ENCODE measurements at places on chromosomes 6 and 20. TPM values are rescaled to one million over a fixed set of nuclear protein-coding genes. Genes with fewer than 3 reads are reported as not detected.

Gene FAM217B
- 15.5 TPM for total RNA-seq

DNA sequence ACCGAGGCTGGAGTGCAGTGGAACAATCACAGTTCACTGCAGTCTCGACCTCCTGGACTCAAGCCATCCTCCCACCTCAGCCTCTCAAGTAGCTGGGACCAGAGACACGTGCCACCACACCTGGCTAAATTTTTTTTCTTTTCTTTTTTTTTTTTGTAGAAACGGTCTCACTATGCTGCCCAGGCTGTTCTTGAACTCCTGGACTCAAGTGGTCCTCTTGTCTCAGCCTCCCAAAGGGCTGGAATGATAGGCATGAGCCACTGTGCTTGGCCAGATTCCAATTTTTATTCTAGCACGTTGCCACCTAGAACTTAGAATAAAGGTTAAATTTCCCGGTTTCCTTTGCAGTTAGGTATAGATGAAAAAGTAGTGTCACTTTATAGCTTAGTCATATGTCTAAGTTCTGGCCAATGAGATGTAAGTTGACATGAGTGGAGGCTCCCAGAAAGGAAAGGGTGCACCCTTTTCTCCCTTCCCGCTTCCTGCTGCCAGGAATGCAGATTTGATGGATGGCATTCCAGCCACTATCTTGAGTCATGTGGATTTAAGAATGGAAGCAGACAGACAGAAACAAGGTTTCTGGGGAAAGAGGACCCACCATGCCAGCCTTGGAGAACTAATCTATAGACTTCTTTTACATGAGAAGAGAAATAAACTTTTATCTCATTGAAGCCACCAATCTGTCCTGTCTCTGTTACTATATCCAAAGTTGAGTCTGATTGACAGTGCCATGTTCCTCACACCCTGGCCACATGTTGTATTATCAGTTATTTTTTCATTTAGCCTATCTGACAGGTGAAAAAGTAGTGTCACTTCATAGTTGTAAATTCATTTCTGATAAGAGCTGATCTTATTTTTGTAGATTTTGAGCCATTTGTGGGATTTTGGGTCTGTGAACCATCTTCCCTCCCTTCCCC lies 60.6 kb upstream of the NCOA3 start:
- no peak for DNase-seq
- no peaks in the 10 kb centered on the region for H3K36me3 ChIP-seq
- H3K27me3 ChIP-seq, result no peaks in the 10 kb centered on the region
- H3K4me3 ChIP-seq, result no peak overlapping the region

Gene SPDEF
- 0.19 TPM for total RNA-seq

Gene RBBP8NL
- total RNA-seq, result 0.13 TPM

DNA sequence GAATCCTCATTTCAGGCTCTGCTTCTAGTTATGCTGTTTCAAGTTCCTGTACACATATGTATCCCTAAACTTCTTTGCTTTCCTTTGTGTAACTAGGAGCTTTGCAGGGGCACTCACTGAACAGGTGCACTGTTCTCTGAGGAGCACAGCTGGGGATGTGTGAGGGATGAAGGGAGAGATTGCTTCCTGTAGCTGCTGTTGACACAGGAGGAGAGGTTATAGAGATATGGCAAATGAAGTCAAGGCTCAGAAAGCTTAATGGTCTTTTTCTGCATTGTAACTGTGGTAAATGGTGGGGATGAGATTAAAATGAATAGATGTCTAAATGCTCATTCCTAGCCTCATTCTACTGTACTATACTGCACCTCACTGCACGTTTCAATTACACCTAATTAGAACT lies 454.3 kb downstream of the BTBD3 start:
- H3K4me3 ChIP-seq, result no peak overlapping the region
- no peaks in the 10 kb centered on the region for H3K4me1 ChIP-seq
- H3K27ac ChIP-seq, result no peak overlapping the region
- H3K36me3 ChIP-seq, result no peaks in the 10 kb centered on the region

DNA sequence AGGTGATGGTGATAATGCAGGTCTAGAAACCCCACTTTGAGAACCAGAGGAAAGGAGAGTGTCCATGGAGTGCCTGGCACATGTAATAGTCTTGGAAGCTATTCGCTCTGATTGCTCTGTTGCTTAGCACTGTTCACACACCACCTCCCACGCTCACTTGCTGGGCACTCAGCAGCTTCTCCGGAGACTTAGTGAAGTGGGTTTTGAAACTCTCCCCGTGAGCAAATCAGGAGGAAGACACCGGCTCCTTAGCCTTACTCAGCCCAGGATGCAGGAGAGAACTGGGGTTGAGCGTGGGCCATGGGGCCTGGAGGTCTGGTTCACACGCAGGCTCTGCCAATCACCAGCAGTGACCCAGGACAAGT lies 22.2 kb downstream of the BMP7 start:
- H3K27me3 ChIP-seq, result no peaks in the 10 kb centered on the region
- H3K4me3 ChIP-seq, result no peak overlapping the region
- no peaks in the 10 kb centered on the region for H3K36me3 ChIP-seq
- no peak overlapping the region for H3K27ac ChIP-seq
- H3K4me1 ChIP-seq, result no peaks in the 10 kb centered on the region

Gene RTF2
- 75.1 TPM for total RNA-seq

DNA sequence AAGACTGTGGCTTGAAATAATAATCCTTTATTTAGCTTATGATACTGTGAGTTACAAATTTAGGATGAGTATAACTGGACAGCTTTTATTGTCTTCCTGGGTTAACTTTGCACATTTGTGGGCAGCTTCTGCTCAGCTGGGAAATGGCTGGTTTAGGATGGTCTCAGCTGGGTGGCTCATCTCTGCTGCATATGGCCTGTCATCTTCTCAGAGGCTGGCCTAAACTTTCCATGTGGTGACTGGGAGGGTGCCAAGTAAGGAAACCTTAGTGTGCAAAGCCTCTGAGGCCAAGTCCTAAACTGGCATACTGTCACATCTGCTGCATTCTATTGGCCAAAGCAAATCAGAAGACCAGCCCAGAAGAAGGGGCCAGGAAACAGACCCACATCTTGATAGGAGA lies 40.2 kb downstream of the BTBD3 start:
- H3K27me3 ChIP-seq, result no peaks in the 10 kb centered on the region
- no peak for DNase-seq
- H3K27ac ChIP-seq, result no peak overlapping the region

DNA sequence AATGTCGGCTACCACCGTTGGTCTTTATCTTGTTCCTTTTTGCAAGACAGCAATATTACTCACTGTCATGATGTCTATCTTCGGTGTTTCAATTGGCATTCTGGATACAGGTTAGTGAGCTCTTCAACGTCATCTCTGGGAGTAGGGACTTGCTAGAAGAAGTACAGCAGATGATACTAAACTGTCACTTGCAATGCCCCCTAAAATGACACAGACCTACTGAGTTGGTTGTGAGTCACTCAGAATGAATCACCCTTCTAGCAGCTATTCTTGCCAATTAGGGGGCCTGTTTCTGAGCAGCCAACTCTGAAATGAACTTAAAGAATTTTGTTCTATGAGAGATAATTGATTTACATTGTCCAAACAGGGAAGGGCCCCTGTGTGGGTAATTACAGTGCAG lies 176.5 kb downstream of the SLC16A10 start:
- no peak overlapping the region for H3K4me3 ChIP-seq
- DNase-seq, result no peak
- H3K27ac ChIP-seq, result no peak overlapping the region
- H3K4me1 ChIP-seq, result peaks cover 9% of the 10 kb centered on the region

Gene DSTN
- 409 TPM for total RNA-seq

- no peaks in the 10 kb centered on the region for H3K36me3 ChIP-seq
- H3K27me3 ChIP-seq, result peaks cover 2% of the 10 kb centered on the region
- DNase-seq, result peak; percentile 88
Measured at GRCh38 chr20:1894951-1895673, at the start of gene SIRPA. SIRPA (plus strand) TSS chr20:1895407; CDS start chr20:1895448, 41 bp downstream.

- no peaks in the 10 kb centered on the region for H3K36me3 ChIP-seq
- no peak overlapping the region for H3K27ac ChIP-seq
- H3K4me3 ChIP-seq, result no peak overlapping the region
- no peak for DNase-seq
- no peaks in the 10 kb centered on the region for H3K27me3 ChIP-seq
Measured at GRCh38 chr6:132275066-132275970, 126.0 kb downstream of the MOXD1 start.

Gene TFAP2C
- 1.4 TPM for total RNA-seq

DNA sequence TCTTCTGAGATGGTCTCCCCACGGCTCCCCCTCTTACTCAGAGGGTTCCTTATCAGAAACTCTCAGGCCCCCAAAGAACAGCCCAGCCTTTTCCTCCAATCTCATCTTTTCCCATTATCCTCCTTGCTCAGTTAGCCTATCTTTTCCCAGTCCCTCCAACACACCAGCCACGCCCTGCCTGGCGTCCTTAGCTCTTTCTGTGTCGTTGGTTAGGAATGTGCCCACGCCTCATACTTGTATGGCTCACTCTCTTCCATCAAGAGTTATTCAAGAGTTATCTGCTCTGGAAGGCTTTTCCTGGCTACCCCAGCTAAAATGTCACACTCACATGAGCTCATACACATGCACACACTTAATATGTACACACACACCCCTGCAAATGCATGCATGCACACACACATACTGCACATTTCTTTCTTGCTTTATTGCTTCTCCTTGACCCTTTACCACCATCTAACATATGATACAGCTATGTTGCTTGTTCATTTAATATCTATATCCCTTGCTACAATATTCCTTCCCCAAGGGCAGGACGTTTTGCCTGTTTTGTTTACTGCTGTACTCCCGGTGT lies 37.6 kb downstream of the SLC2A10 start:
- no peak overlapping the region for H3K27ac ChIP-seq
- DNase-seq, result no peak
- no peaks in the 10 kb centered on the region for H3K36me3 ChIP-seq
- no peaks in the 10 kb centered on the region for H3K27me3 ChIP-seq

- no peak for DNase-seq
- no peaks in the 10 kb centered on the region for H3K4me1 ChIP-seq
- no peaks in the 10 kb centered on the region for H3K27me3 ChIP-seq
- no peaks in the 10 kb centered on the region for H3K36me3 ChIP-seq
- no peak overlapping the region for H3K4me3 ChIP-seq
- H3K27ac ChIP-seq, result no peak overlapping the region
Measured at GRCh38 chr20:37071481-37071911, 24.3 kb downstream of the RBL1 start.

- H3K4me3 ChIP-seq, result no peak overlapping the region
- no peaks in the 10 kb centered on the region for H3K27me3 ChIP-seq
- DNase-seq, result no peak
- no peaks in the 10 kb centered on the region for H3K36me3 ChIP-seq
- peaks cover 15% of the 10 kb centered on the region for H3K4me1 ChIP-seq
- no peak overlapping the region for H3K27ac ChIP-seq
Measured at GRCh38 chr6:6682225-6682624, 93.7 kb downstream of the LY86 start.

GRCh38 chr6:168664956-168665355 lies 224.0 kb downstream of the SMOC2 start:
- no peak overlapping the region for H3K4me3 ChIP-seq
- H3K27ac ChIP-seq, result no peak overlapping the region
- H3K4me1 ChIP-seq, result no peaks in the 10 kb centered on the region
- no peaks in the 10 kb centered on the region for H3K27me3 ChIP-seq

Gene SNHG17
- total RNA-seq, result 33.2 TPM

Gene HAO1
- total RNA-seq, result not detected

- no peak overlapping the region for H3K4me3 ChIP-seq
- no peaks in the 10 kb centered on the region for H3K27me3 ChIP-seq
- no peak for DNase-seq
- H3K27ac ChIP-seq, result no peak overlapping the region
- H3K4me1 ChIP-seq, result peaks cover 2% of the 10 kb centered on the region
Measured at GRCh38 chr6:42140756-42141602, 1.4 kb downstream of the C6orf132 start.

Gene WDR46
- 40.3 TPM for total RNA-seq
